ENCODE measurements at places on chromosomes 4 and X.

DNA sequence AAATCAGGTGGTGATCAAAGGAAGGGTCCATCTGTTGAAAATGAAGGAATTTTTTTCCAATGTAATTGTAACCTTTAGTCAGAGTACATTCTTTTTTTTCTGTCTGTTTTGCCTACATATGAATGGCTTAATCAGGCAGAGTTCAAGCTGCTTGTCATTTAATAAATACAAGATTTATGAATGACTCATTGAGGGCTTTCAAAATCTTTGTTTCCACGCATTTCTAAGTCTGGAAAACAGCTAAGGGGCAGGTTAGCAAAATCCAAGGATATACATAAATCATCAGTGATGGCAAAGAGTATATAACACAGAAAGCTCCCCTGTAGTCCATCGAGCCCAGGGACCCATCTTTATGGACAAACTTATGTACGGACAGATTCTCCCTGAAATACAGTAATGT is 1.8 kb downstream of the CA5B start:
- DNase-seq, result no peak

DNA sequence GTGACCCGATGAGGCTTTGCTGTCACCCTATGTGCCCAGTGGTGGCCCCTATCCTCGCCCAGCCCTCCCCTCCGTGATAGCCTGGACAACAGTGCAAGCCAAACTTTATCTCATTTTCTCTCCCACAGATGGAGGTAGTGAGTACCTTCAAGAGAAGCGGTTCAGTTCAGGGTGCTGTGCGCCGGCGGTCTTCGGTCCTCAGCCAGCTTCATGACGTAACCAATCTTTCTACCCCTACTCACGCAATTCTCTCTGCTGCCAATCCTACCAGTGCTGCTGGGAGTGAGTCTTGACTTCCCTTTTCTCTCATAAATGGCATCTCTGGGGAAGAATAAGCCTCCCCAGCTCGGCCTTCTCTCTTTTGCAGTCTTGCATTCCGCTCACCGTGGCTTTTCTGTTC is 29.5 kb downstream of the CCNQ start:
- no peak for DNase-seq

GRCh38 chr4:45183905-45184304 is 457.5 kb upstream of the GNPDA2 start:
- no peak for DNase-seq

DNA sequence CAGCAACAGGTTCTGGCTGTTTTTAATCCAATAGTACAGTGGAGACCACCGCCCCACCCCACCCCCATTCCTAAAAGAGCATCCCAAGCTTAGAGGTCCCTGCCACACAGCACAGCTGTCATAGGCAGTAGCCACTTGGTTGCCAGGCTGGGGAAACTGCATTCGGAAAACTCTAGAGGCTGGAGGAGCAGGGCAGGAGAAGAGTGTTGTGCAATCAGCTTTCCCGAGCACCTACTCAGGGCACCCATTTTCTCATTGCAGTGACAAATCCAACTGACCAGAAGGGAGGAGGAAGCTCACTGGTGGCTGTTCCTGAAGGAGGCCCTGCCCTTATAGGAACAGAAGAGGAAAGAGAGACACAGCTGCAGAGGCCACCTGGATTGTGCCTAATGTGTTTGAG is 1.1 kb downstream of the CXCL1 start:
- no peak for DNase-seq

All from lung (tissue), 17 donors.